ENCODE measurements at places on chromosomes 16 and 17.

GRCh38 chr17:72930031-72930430 lies 162.5 kb downstream of the SLC39A11 start:
- DNase-seq: no peak

DNA sequence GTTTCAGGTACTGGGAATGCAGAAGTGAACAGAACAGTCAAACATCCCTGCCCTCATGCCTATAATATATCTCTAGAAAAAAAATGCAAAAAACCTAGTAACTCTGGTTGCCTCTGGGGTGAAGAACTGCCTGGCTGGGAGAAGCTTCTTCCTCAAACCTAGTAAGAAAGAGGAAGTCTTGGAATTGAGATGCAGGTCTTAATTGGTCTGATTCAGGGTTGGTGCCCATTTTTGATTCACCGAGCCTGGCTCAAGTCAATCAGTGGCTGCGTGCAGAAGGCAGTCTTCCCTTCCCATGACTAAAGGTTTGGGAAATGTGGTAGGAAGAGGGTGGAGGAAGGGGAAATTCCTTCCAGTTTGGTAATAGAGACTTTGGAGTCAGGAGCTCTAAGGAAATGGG lies 22.4 kb downstream of the CDRT15 start:
- no peak for DNase-seq

DNA sequence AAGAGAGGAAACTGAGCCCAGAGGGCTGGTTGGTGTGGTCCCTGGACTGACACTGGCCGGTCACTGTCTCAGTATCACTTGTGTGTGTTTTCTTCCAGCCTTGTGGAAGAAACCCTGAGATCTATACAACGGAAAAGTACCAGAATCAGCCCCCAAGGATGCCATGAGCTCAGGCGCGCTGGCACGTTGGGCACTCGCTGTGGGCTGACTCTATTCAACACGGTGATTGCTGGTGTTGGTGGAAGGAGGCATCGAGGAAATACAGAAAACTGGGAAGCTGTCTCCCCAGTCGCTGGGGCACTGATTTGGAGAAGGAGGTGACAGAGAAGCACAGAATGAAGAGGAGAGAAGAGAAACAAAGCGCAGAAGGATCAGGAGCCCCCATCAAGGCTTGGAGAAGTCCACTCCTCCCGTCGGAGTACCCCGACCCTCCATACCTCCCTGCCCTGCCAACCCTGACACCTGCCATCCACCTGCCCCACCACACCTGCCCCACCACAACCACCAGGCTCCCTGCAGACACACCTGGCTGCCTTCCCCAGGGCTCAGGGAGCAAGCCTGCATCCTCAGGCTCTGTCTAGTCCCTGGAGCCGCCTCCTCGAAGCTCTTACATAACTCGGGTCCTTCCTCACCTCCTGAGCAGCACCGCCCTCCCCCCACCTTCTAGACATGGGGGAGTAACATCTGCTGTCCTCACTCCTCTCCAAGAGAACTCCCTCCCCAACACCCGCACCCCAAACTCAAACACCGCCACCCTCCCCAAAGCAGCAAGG lies 66.5 kb downstream of the RBFOX3 start:
- no peak for DNase-seq

DNA sequence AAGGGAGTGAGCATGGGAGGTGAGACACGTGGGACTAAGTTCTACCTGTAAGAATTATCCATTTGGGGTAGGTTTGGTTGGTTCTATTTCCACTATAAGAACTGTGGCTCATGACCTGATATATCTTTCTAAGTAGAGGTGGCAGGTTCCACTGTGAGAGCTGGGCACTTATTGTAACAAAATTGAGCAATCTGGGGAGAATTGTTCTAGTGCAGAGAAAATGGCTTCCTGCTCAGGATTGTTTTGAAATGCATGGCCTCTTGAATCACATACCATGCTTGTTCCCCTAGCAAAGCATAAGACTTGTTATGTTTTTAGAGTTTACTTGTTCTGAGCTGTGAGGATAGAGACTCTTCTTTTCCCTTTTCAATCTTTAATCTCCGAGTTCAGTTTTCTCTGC lies 125.9 kb downstream of the MAP2K6 start:
- DNase-seq: no peak

DNA sequence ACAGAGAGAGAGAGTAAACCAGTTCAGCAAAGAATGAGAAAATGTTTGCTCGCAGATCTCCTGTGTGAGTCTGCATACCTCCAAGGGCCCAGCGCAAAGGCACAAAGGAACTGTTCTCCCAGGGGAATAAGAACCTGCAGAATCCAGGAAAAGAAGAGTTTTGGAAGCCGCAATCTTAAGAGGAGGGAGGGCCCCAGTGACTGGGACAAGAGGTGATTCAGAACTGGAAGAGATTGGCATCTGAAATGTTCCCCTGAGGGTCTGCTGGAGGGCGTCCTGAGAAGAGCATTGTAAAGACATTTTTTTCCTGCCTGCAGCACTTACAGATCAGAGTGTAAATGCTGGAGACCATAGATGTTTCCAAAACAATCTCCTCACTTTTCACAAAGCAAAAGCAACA lies 6.1 kb downstream of the ATMIN start:
- DNase-seq: no peak

DNA sequence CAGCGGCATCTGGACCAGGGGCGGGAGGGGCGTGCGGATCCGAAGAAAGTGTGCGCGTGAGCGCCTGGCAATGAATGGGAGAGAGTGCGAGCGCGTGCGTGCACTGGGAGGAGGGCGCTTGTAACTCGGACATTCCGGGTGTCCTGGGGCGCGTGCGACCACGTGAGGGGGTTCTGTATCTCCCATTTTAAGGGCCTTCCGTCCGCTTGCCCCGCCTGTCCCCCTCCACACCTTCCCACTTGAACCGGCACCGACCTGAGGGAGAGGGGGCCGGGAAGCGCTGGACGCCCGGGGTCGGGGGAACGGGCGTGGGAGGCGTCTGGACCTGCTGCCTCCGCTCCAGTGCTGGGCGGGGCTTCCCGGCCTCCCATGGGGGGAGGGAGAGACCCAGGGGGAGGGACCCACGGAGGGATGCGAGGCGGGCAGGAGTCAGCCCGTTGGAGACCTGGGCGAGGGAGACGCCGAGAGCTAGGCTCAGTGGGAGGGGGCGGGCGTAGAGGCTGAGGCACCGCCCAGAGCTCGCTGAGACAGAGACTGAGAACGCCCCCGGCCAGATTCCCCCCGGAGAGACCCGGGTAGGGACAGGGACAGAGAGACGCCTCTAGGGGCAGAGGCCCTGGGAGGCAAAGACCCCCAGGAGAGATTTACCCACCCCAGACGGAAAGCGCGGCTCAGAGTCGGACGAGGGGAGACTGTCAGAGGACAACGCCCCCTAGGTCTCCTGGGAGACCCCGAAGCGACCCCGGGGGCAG lies at the start of gene KREMEN2:
Gene KREMEN2, plus strand, starts transcription at position 553 of the 752 bp plus-strand sequence. CDS start 246 bp downstream, outside the sequence.
- DNase-seq: peak; percentile 47

GRCh38 chr17:68868708-68869107 lies 86.5 kb downstream of the ABCA8 start:
- no peak for DNase-seq

DNA sequence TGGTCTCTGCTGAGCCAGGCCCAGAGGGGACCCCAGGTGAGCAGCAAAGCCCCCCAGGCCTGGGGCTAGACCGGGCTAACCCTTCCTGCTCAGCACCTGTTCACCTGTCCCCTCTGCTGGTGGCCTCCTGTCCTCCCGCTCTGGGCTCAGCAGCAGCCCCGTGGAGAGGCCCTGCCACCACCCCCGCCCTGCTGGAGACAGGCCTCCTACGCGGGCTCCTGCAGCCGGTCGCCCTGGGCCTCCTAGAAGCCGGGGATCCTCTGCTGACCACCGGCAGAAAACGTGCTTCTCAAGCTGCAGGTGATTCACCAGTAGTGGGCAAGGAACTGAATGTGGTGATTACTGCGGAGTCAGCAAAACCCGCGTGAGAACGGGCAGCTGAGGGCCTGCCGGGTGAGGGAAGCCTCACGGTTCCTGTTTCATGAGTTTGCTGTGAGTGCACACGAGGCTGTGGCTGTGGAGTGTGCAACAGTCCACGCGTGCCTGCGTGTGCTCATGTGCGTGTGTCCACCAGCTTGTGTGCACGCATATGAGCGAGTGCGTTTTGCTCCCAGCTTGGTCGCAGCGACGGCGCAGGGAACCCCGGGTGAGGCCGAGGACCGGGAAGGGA lies 792 bp downstream of the SECTM1 start:
- DNase-seq: no peak

DNA sequence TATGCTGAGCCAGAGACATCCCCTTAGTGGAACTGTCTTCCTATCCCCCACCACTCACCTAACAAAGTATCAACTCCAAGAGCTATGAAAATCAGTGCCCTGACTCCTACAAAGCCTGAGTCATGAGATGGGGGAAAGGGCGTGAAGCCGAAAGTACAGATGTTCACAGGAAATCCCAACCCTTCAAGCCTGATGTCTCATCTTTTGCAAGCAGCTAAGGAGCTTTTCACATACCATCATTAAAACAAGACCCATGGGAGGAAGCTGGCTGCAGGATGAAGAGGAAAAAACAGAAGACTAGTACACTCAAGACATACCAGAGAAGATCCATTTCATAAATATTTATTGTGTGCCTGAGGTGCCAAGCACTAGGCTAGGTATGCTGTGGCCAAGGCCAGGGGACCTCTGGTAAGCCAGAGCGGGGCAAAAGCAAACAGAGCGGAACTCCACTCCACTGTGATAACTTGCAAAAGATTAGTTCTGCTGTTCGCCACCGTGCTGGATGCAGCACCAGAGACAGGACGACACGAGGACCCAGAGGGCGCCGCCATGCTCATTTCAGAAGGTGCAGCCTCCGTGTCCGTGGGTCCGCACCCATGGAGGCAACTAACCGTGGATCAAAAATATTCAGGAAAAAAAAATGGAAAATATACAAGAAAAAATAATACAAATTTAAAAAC lies 4.5 kb upstream of the MNT start:
- no peak for DNase-seq

GRCh38 chr17:29074488-29074887 lies 31.5 kb downstream of the PIPOX start:
- no peak for DNase-seq

DNA sequence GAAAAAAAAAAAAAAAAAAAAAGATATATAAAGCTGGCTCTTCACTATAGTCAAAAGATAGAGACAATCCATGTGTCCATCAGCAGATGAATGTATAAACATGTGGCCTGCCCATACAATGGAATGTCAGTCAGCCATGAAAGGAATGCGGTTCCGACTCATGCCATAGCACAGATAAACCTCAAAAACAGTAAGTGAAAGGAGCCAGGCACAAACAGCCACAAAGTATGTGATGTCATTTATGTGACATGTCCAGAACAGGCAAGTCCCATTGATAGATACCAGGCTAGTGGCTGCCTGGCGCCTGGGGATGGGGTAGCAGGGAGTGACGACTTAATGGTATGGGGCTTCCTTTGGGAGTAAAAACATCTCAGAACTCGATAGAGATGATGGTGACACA lies 155.7 kb downstream of the CMIP start:
- DNase-seq: no peak

DNA sequence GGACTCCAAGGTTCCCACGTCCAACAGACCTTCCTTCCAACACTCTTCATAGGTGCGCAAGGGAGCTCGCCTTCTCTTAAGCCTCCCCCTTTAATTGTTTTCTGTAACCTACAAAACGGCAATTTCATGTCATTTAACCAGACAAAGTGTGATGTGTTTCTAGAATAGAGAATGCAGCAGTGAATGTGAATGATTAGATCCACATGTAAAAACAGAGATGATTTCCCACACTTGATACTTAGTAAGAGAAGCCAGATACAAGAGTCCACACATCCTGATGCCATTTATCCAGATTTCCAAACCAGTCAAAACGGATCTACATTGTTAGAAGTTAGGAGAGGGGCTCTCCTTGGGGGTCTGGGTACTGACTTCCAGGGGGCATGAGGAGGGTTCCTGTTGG lies 89.3 kb downstream of the IRF8 start:
- DNase-seq: no peak

DNA sequence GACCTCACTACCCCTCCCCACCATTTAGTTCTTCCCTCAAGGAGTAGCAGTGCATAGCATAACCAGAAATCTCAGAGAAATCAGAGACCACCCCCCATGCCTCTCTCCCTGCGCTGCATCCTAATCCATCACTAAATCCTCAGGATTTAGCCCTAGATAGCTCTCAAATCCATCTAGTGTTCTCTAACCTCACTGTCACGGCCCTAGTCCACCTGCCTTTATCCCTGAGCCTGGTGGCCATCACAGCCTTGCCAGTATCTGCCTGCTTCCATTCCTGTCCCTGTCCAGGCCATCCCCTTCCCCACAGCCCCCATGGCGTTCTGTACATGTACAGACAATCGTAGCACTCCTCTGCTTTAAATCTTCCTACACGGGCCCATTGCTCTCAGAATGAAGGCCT lies 19.1 kb downstream of the CBLN1 start:
- no peak for DNase-seq

GRCh38 chr17:63819585-63820537 lies 7.4 kb upstream of the PSMC5 start:
- no peak for DNase-seq

GRCh38 chr17:57986841-57987580 lies 1.0 kb downstream of the VEZF1 start:
- DNase-seq: peak; percentile 76

GRCh38 chr16:138049-138417 lies 440 bp downstream of the NPRL3 start:
- DNase-seq: peak; percentile 68

- no peak for DNase-seq
Measured at GRCh38 chr16:16045879-16046278, 96.5 kb downstream of the ABCC1 start.

- DNase-seq: no peak
Measured at GRCh38 chr17:28718333-28719020, 809 bp upstream of the RAB34 start.

GRCh38 chr16:50282010-50282538 lies 15.7 kb downstream of the ADCY7 start:
- DNase-seq: no peak

DNA sequence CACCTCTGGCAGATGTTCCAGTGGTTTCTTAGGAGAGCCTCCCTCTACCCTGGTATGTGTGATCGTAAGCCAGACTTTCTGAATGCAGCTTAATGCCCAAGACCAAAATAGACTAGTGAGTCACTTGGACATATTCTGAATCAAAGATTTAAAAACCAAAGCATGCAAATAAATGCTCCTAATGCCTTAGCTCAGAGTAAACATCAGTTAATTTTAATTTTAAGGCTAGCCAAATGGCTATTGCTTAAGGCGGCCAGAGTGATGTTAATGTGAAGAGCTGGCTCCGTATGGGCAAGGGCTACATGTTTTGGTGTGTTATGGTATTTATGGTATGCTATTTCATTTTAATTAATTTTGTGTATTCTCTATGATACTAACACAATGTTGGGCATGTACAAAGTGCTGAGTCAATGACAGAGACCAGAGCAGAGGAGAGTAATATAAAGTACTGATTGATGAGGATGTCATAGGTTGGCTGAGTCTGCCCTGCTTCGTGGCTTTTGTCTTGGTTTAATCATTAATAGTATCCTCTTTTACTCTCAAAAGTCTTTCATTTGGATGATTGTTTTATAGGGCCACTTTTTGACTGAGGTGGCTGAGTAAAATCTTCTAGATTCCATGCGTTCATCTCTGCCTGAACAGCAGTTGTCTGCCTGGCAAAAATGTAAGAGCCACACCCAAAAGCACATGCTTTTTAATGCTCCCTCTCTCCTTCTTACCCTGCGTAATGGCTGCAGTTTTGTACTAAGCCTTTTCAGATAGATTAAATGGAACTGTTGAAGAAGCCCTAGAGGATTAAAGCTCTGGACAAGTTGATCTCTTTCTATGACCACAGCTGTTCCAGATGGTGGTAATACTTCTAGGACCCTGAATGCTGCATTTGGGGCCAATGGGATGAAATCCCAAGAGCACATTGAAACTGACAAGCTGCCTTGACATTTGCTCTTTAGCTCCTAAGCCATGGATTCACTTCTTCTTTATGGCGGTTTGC lies 59.6 kb downstream of the MAP2K6 start:
- DNase-seq: no peak
